ENCODE measurements at places on chromosomes 2 and 18.
A peak's percentile ranks its signal among the peaks of the same experiment; 100 is the strongest.

GRCh38 chr18:61815885-61816470 is 76.8 kb downstream of the RNF152 start:
- DNase-seq, result no peak
- H3K27me3 ChIP-seq, result peaks cover 4% of the 10 kb centered on the region
- no peaks in the 10 kb centered on the region for H3K36me3 ChIP-seq
- no peaks in the 10 kb centered on the region for H3K4me1 ChIP-seq

GRCh38 chr2:101873543-101873942 is 118.2 kb upstream of the IL1R2 start:
- no peak for DNase-seq
- peaks cover 87% of the 10 kb centered on the region for H3K36me3 ChIP-seq
- H3K4me1 ChIP-seq, result no peaks in the 10 kb centered on the region
- H3K4me3 ChIP-seq, result no peak overlapping the region
- no peaks in the 10 kb centered on the region for H3K27me3 ChIP-seq
- no peak overlapping the region for H3K27ac ChIP-seq

DNA sequence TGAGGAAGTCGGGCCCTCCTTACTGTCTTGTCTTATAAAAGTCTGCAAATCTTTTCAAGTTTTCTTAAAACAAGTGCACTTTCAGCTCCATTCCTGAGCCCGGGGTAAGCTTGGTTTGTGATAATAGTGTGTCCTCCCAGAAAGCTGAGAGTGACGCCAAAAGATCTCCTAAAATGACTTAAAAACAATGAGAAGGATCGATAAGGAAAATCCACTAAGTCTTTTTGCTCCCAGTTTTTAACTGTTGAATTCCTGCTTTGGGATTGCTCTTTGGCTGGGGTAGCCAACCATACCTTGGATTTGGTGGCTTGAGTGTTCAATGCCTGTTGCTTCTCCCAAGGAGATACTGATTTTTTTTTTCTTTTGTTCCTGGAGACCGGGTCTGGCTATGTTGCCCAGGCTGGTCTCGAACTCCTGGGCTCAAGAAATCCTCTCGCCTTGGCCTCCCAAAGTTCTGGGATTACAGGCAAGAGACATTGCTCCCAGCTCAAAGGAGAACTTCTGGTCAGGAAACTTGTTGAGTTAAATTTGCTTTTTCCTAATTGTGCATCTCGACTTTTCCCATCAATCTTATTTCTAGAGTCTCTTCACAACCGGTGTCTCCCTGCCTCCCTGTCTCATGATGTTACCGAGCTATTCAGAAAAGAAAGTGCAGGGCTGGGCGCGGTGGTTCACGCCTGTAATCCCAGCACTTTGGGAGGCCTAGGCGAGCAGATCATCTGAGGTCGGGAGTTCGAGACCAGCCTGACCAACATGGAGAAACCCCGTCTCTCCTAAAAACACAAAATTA is 3.0 kb downstream of the TGIF1 start:
- peak overlapping the region; percentile 98 for H3K4me3 ChIP-seq
- peaks cover 35% of the 10 kb centered on the region for H3K4me1 ChIP-seq
- H3K27ac ChIP-seq, result peak overlapping the region; percentile 100
- peaks cover 66% of the 10 kb centered on the region for H3K36me3 ChIP-seq
- H3K27me3 ChIP-seq, result no peaks in the 10 kb centered on the region
- no peak for DNase-seq

DNA sequence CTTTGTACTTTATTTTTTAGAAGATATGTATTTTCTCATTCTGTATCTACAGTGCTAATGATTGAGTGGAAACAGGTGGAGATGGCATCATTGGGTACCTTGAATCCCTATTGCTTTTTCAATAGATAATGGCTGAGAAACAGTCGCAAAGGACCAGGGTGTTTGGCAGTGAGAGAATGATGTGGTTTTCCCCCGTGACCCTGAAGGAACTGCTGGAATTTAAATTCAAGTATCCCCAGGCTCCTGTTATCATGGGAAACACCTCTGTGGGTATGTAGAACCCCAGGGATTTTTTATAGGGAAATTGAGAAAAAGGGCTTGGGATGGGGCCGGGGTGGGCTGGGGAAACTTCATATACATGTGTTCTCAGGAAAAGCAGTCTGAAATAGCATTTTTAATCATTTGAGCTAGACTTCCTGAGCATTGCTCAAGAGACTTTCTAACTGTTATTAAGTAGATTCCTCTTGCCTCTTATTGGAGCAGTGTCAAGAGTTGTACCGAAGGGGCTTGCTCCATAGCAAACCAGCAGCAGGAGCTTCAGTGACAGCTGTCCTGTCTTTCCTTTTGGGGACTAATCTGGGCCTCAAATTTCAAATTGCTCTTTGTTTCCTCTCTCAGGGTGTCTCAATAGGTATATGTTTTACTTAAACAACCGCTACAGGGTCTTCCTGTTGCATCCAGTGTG is 18.9 kb downstream of the AOX1 start:
- no peaks in the 10 kb centered on the region for H3K36me3 ChIP-seq
- H3K27ac ChIP-seq, result no peak overlapping the region
- H3K27me3 ChIP-seq, result peaks cover 49% of the 10 kb centered on the region
- no peaks in the 10 kb centered on the region for H3K4me1 ChIP-seq

- no peaks in the 10 kb centered on the region for H3K27me3 ChIP-seq
- H3K4me3 ChIP-seq, result no peak overlapping the region
- peaks cover 10% of the 10 kb centered on the region for H3K36me3 ChIP-seq
- H3K27ac ChIP-seq, result no peak overlapping the region
- no peak for DNase-seq
Measured at GRCh38 chr2:222877556-222878300, 16.9 kb downstream of the ACSL3 start.

GRCh38 chr2:215137329-215137686 is 1.1 kb downstream of the ABCA12 start:
- no peaks in the 10 kb centered on the region for H3K4me1 ChIP-seq
- no peak overlapping the region for H3K27ac ChIP-seq
- H3K27me3 ChIP-seq, result peaks cover 32% of the 10 kb centered on the region
- H3K36me3 ChIP-seq, result no peaks in the 10 kb centered on the region
